ENCODE measurements at places on chromosomes 11 and 22.

- no peak for DNase-seq
Observed at GRCh38 chr11:126669416-126669815, 313.9 kb downstream of the ST3GAL4 start.

DNA sequence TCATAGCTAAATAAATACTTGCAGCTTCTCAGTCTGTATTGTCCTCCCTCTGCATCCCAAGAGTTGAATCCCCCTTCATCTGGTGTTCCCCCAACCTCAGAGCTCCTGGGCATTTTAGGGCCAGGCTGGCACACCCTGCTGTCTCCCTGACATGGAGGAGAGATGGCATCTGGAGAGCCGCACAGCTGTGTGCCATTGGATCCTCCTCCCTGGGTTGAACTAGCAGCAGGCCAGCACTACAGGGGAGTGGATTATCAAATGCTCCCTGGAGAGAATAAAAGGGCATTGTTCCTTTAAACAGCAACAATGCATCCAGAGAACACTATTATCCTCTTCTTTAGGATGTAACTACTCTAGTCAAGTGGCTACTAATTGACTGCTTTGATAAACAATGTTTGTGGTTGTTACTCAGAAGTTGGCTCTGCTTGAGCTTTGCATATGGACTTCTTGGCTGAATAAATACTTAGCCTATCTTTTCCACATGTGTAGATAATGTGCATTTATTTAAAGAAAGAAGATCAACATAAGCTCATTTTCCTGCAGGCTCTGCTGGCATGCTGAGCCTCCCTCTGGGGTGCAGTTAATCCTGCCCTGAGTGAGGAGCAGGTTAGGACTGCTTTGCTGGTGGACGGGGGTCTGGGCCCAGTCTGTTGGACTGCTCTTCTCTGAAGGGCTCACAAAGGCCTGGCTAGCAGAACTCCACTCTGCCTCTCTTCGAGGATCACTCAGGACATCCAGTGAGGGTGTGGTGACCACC, 897.2 kb downstream of the TBC1D22A start:
- DNase-seq: no peak

DNA sequence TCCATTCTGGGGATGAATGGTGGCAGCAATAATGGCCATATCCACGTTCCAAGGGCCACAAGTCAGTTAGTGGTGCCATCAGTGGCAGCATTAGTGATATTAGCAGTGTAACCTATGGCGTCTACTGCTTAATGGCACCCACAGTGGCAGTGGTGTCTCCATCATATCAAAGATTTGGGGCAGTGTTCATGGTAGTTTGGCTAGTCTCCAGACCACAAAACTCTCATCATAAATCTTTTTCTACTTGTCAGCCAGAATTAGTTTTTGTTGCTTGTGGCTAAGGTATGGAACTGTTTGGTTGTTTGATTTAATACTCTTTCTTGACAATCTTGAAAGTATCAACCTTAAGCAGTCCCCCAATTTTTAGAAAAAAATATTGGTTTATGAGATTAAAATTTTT, 45.1 kb upstream of the DEUP1 start:
- no peak for DNase-seq

DNA sequence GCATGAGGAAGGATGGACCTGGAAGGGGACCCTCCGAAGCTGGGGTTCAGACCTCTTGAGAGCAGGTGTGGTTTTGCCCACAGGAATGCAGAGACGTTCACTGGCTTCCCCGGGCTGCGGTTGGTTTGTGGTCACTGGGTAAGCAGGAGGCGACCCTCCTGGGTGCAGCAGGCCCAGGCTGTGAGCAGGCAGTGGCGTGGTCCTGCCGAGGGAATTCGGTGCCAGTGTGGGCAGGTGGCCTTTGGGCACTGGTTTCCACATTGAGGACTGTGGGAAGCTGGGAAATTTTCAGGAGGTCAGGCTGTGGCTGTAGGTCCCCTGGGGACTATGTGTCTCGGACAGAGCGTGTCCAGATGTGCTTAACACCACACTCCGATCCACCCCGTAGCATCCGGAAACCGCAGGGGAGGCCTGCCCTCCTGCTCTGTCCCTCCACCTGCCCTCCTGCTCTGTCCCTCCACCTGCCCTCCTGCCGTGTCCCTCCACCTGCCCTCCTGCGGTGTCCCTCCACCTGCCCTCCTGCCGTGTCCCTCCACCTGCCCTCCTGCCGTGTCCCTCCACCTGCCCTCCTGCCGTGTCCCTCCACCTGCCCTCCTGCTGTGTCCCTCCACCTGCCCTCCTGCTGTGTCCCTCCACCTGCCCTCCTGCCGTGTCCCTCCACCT, 27.5 kb downstream of the TPCN2 start:
- no peak for DNase-seq

DNA sequence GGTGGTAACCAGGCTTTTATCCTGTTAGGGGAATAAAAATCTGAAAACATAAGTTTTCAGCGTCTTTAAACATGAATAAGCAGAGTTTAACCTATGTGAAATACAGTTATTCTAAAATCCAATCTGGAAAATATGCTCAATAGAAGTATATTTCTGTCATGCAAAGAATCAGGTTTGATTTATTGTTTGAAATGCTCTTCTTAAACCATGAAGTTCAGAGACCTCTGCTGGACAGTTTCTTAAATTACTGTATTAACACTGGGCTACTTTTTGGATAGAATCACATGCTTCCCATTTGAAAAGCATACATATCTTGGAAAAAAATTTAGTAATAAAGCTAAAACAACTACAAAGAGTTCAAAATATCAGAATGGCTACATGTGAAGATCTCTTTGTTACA, 25.4 kb downstream of the APIP start:
- no peak for DNase-seq

DNA sequence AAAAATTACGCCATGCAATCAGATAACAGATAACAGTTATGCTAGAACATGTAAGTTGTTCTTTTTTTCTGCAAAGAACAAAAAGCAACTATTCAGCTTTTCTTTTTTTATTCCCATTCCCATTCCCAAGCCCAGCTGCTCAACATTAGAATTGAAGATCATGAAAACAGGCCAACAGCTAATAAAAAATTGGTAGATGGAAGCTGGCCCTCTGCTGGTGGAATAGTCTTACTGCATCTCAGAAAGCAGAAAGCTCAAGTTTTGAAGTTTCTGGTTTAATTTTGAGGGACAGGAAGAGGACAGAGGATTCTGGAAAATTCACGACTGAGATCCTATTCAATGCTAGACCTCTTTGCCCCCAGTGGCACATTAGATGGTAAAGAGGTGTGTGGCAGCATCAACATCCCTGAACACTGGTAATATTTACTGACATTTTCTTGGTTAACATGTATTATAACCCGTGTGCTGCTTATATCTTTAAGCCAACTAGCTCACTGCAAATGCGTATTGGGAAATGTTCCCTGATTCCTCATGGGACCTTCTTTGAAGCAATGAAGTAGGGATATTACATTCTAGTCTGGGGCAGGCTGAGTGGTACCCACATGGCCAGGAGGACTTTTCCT, 591.2 kb downstream of the OPCML start:
- DNase-seq: no peak

All from stimulated activated CD4-positive, alpha-beta T cell treated with anti-CD3 and anti-CD28 coated beads, TNF-alpha, amount 100 ng/mL, for 24 hours (primary cell).